ENCODE measurements at places on chromosomes 1 and 21.

- DNase-seq: no peak
These were observed 2250.4 kb downstream of the MRPL39 start for GRCh38 chr21:23356905-23357304.

DNA sequence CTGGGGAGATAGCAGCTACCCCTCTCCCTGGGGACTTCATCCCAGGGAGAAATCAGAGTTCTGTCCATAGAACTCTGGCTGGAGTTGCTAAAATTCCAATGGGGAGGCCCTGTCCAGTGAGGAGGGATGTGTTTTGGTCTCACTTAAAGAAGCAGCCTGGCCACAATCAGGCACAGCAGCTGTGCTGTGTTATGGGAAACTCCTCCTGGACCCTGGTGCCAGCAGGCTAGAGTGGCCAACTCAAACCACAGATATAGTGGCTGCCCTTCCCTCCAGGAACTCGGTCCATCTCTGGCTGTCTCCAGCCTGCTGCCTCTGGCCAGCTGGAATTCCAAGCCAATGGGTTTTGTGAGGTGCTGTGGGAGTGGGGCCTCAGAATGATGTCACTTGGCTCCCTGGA lies 37.4 kb upstream of the SAMD11 start:
- DNase-seq: no peak

DNA sequence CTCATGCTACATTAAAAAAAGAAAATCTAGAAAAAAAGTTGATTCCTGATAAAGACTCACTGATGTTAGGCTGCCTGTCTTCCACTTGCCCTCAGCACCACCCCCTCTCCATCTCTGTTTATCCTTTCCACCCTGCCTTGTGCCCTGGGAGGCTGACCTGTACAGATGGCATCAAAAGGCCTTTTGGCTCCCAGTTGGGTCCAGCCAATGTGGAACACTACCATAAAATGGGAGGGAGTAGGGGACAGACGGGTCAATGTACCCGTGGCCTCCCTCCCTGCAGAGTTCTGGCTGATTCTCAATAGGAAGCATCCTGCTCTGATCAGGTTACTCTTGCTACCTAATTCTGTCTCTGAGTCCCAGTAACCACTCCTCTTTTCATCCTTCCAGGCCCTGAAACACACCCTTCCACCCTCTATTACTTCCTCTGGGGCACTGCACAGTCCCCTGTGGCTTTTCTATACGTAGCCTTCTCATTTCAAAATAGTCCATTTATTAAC lies 300.0 kb downstream of the HHIPL2 start:
- no peak for DNase-seq

- no peak for DNase-seq
These were observed 93.5 kb upstream of the CAMK1G start for GRCh38 chr1:209490013-209490412.

DNA sequence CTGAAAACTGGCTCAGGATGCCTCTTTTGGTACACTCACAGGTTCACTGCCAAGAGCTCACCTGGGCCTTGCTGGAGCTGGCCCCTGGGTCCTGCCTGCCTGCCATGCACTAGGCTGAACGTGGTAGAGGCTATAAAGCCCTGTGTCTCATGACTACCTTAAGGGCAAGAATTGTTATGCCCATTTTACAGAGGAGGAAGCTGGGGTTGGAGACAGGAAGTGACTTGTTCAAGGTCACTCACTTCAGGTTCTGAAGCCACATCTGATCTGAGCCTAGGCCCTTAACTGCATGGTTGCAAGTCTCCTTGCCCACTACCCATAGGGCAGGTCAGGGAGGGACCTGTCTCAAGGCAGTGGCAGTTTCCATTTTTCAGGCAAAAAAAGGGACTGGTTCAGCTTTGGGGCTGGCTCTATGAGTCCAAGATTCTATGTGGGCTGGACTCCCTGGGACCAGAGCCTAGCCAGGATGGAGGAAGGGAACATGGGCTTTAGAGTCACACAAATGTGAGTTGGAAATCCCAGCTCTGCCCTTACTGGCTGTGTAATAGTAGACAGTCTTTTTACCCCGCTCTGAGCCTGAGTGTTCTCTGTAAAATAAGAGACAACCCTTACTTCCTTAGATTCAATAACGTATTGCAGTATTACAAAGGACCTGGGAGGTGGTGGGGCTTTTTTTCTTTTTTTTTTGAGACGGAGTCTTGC lies 7.8 kb downstream of the STK40 start:
- no peak for DNase-seq

DNA sequence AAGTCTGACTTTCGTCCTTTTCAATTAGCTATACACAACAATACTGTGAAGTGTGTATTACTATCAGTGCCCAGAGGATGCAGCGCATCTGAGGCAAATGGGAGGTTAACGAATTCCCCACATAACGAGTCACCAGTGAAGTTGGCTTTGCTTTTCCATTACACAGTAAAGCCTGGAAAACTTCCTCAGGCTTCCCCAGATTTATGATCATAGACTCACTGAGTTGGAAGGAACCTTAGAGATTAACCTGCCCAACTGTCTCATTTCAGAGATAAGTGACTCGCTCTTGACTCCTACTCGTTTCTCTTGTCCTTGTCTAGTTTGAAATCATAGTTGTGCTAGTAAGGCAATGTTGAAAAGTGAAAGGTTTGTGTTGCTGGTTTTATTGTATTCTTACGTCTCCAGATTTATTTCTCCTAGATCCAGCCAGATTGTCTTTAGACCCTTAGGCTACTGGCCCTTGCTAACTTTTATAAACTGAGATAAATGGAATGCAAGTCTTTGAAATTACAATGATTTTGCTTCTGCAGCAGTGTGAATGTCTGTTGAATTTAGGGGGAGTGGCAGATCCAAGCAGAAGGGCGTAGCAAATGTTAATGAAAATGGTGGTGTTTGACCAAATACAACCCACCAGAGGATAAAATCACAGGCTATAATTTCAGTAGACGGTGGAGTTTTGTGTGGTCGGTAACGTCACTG lies 17.3 kb downstream of the S1PR1 start:
- no peak for DNase-seq

- no peak for DNase-seq
These were observed 95.2 kb downstream of the KIF14 start for GRCh38 chr1:200525090-200525987.

DNA sequence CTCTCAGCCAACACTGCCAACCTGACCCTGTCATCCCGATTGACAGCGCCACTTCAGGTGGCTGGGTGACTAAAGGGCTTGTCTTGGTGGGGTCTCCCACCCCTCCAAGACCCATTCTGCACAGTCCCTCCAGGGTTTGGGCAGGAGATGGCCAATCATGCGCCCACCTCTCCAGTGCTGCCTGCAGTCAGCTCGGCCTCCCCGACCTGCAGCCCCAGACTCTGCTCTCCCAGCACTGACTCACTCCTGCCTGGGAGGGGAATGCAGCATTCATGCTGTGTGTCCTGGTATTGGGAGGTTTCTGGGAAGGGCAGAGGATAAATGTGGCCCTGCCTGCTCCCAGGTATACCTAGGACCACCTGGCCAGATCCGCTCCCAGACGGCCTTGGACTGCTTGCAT lies 9.7 kb downstream of the TMEM81 start:
- no peak for DNase-seq

GRCh38 chr21:34706337-34706736 lies 37.5 kb downstream of the CLIC6 start:
- DNase-seq: no peak

- no peak for DNase-seq
These were observed 606.5 kb upstream of the CAMK1G start for GRCh38 chr1:208977012-208977411.

GRCh38 chr1:186435336-186435735 lies 25.6 kb downstream of the PDC start:
- DNase-seq: no peak

- no peak for DNase-seq
These were observed 71.6 kb downstream of the DNTTIP2 start for GRCh38 chr1:93807311-93807930.

GRCh38 chr21:35566874-35567273 lies 493.5 kb downstream of the SETD4 start:
- DNase-seq: no peak

DNA sequence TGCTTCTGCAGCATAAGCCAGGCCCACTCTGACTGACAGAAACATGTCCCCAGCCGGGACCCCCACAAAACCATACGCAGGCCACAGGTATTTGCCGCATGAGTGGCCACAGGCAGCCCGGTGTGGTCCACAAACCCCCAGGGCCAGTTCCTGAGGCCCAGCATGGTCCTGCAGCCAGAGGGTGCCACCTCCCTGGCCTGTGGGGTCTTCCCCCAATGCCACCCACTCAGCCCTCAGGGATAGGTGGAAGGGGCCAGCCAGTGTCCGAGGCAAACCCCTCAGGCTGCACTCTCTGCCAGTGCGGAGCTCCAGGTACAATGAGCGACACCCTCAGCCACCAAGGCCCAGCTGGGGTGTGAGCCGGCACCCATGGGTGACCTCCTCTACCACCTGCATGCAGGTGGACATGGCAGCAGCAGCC lies 43.5 kb downstream of the UBE2G2 start:
- DNase-seq: no peak

GRCh38 chr1:44724955-44725698 lies 5.8 kb downstream of the RNU5D-1 start:
- DNase-seq: no peak

DNA sequence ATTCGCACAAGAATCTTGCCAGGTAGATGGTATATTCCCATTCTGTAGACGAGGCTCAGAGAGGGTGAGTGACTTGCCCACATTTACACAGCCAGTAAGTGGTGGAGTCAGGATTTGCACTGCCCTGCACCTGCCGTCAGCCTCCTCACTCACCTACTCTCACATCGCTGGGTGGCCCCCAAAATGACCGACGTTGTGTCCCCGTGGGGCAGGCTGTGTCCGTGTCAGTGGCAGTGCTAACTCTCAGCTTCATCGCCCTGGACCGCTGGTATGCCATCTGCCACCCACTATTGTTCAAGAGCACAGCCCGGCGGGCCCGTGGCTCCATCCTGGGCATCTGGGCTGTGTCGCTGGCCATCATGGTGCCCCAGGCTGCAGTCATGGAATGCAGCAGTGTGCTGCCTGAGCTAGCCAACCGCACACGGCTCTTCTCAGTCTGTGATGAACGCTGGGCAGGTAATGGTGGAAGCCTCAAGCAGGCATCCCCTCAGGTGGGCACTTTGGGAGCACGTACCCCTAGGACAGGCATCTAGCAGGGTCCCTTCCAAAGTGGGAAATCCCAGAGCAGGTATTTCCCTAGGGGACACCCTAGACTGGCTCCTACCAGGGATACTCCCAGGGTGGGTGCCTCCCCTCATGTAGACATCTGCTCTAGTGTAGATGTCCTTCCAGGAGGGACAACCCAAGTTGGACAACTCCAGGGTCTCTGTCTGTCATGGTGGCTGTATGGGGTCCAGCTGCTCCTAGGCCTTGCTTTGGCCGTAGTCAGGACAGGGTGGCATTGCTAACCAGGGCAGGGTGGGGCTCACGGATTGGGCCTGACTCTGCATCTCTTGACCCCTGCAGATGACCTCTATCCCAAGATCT lies 3.4 kb downstream of the HCRTR1 start:
- DNase-seq: no peak

GRCh38 chr21:35358008-35358407 lies 308.9 kb upstream of the RUNX1 start:
- no peak for DNase-seq

GRCh38 chr1:184945029-184945428 lies 29.3 kb downstream of the NIBAN1 start:
- no peak for DNase-seq

DNA sequence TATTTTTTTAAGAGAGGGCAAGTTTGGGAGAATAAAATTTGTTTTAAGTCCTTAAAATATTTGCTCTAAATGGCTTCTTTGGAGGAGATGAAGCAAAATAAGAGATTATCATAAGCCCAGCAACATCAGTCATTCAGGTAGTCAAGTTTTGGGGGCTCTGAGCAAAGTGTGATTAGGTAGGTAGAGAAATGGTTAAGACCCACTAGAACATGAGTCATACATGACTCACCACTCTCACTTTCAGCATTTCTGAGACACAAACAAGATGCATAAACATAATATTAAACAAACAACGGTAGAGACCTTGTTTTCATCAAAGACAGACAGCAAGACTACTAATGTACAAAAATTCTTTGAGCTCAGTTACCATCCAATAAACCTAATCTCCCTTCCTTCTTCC lies 272.2 kb downstream of the LMO4 start:
- no peak for DNase-seq

DNA sequence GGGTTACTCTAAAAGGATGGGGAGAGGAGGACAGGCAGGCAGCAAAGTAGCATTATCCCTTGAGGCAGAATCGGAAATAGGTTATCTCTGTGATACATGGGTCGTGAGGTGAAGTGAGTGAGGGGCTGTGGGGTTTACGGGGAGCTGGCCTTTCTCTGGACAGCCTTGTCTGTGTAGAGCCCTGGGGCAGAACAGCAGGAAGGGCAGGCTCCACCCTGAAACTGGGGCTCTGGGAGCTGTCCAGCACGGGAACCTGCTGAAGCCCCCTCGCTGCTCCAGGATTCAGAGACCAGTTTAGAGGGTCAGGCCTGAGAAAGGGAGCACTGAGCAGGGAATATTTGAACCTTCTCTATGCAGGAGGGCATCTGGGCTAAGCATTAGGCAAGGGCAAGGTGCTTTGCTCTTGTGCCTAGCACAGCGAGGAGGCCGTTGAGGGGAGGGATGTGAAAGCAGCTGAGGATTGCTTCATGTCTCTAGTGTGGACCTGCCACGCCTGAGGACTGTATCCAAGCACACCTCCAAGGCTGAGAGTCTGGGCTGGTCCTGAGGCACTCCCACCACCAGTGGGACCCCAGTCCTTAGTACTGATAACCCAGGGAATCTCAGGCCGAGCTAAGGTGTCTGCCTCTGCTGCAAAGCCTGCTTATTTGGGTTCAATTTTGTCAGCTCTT lies 55.8 kb downstream of the NAV1 start:
- no peak for DNase-seq

GRCh38 chr1:50450861-50451653 lies 27.8 kb upstream of the DMRTA2 start:
- DNase-seq: no peak

DNA sequence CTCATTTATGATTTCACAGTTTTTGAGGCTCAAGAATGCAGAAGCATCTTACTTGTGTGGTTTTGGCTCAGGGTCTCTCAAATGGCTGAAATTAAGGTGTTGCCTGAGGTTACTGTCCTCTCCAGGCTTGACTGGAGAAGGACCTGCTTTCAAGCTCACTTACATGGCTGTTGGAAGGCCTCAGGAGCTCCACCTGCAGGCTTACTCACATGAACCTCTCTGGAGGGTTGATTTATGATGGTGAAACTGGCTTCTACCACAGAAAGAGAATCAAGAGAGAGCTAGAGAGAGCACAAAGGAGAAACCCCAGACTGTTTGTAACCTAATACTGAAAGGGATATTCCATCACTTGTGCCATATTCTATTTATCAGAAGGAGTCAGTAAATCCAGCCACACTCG lies 6.2 kb upstream of the KCNK2 start:
- no peak for DNase-seq

All from stimulated activated CD4-positive, alpha-beta T cell treated with anti-CD3 and anti-CD28 coated beads, TNF-alpha, amount 100 ng/mL, for 1 hour (primary cell).